ENCODE measurements at places on chromosomes 12 and 14.

- DNase-seq, result no peak
- H3K4me3 ChIP-seq, result no peak overlapping the region
- H3K27ac ChIP-seq, result peak overlapping the region; percentile 70
- peaks cover 26% of the 10 kb centered on the region for H3K36me3 ChIP-seq
Observed at GRCh38 chr12:121781484-121781997, 11.9 kb downstream of the RHOF start.

- H3K27ac ChIP-seq, result no peak overlapping the region
- peaks cover 4% of the 10 kb centered on the region for H3K4me1 ChIP-seq
- peaks cover 46% of the 10 kb centered on the region for H3K27me3 ChIP-seq
Observed at GRCh38 chr14:94171208-94171607, 2.9 kb upstream of the PPP4R4 start.

DNA sequence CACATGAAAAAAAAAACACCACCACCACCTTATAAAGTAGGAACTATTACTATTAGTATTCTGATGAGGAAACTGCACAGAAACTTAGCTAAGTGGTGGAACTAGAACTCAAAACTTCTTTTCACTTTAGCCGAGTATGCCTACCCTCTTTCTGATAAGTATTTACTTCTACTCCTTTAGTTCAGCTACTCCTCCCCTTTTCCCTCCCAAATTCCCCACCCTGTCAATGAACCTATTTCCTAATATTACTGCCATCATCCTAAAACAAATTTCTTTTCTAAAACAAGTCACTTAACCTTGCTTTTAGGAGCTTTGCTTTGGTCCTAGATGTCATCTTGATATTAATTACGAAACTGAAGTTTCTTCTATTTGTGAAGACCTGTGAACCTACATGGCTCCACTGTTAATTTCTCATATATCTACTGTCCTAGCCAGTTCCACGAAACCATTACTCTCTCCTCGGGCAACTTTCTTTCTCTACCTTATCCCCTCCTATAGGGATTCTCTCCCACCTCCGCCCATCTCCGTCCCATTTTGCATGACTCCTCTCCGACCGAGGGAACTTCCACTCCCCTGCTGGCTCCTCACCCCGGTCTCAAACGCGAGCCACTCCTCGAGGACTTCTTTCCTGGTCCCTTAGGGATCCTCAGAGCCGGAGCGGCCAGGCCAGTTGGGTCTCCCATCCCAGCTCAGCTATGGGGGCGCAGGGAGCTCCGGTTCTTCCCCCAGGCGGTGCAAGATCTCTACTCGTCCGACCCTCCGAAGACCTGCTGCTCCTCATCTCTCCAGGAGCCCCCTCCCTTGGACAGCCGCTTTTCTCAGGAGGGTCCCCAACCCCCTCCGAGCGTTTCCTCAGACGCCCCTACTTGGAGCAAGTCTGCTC is 1.1 kb downstream of the NUMB start:
- no peaks in the 10 kb centered on the region for H3K36me3 ChIP-seq
- H3K27me3 ChIP-seq, result no peaks in the 10 kb centered on the region
- peak overlapping the region; percentile 91 for H3K27ac ChIP-seq
- H3K4me1 ChIP-seq, result peaks cover 5% of the 10 kb centered on the region

DNA sequence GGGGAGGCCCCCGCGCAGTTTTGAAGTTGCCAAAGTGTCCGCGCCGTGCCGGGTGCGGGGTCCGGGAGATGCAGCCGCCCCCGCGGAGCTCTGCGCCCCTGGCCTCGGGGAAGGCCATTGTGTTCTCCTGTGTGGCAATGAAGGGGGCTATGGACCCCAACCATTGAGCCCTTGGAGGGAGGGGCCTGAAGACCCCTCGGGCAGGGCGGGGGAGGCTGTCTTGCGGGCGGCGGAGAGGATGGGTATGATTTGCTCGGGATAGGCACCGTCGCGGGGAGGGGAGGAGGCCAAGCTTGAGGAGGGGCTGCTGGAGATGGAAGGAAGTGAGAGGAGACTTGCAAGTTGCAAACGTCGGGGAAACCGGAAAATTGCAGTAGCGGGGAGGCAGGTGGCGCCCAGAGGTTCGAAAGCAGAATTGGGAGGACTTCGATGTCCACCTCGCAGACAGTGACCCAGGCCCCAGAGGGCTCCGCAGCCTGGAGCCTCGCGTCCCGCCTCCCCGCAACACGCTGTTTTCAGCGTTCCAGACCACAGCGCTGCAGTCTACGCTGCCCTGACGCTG is 25.4 kb downstream of the BCL11B start:
- H3K27ac ChIP-seq, result peak overlapping the region; percentile 66
- H3K4me3 ChIP-seq, result peak overlapping the region; percentile 11
- H3K4me1 ChIP-seq, result peaks cover 19% of the 10 kb centered on the region
- H3K36me3 ChIP-seq, result peaks cover 68% of the 10 kb centered on the region

DNA sequence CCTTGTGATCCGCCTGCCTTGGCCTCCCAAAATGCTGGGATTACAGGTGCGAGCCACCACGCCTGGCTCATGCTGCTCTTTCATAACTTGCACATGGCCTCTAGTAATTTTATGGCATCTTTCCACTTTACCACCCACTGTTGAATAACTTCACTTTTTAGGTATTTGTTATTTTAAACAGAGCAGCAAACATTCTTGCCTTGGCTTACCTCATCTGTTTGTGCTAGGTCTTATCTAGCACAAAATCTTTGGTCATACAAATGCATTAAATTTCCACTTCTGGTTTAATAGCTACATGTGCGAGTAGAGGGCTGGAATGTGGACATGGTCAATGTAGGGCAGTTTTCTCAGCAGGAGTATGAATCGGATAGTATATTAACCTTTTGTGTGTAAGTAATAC is 38.8 kb upstream of the ATF7IP start:
- no peak overlapping the region for H3K27ac ChIP-seq
- no peak overlapping the region for H3K4me3 ChIP-seq
- H3K4me1 ChIP-seq, result no peaks in the 10 kb centered on the region
- H3K36me3 ChIP-seq, result no peaks in the 10 kb centered on the region
- H3K27me3 ChIP-seq, result no peaks in the 10 kb centered on the region

DNA sequence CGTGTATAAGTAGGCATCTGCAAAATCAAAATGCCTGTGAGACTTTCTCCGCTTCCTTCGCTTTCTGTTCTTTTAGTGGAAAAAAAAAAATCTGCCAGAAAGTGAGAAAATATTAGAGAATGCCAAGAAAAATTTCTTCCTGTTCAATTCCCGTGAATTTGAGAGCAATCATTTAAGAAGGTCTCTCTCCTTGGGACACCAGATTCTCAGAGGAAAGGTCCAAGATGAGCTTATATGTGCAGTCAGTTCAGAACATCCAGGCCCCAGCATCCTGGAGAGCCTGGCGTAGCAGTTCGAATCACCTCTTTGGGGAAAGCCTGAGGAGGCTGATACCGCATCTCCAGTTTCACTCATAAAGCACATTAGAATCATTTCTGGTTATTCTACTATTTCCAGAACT is 912.8 kb downstream of the GALC start:
- H3K36me3 ChIP-seq, result no peaks in the 10 kb centered on the region
- no peak overlapping the region for H3K4me3 ChIP-seq
- no peaks in the 10 kb centered on the region for H3K4me1 ChIP-seq

DNA sequence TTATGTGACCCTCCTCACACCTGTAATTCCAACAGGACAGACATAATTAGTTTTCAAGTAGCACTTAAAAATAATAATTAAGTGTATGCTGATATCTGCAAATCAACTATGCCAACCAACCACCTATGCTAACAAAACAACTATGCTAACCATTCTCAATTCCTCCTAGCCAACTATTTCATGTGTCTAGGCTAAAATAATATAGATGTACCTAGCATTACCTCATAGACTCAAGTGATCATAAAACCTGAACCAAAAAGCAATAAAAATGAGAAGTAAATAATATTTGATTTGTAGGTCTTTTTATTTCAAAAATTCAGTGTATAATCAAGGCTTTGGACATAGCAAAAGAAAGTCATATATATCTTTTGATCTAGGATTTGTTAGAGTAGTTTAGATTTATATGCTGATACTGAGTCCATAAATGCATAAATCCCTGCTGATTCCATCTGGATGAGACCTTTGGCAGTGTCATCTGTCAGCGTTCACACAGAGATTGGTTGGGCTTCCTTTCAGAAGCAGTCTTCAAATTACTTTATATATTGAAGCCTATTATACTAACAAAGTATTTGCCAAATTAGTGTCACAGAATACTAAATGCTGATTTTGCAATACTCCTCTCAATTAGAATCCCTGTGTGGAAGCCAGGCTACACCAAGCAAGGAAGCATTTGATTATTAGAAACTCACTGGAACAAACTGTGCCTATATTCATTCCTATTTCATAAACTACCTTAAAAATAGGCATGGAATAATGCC is 101.4 kb upstream of the PPM1H start:
- H3K36me3 ChIP-seq, result no peaks in the 10 kb centered on the region
- no peaks in the 10 kb centered on the region for H3K4me1 ChIP-seq

GRCh38 chr12:131054345-131055092 is 100.8 kb downstream of the ADGRD1 start:
- H3K36me3 ChIP-seq, result no peaks in the 10 kb centered on the region
- H3K27ac ChIP-seq, result no peak overlapping the region
- no peaks in the 10 kb centered on the region for H3K27me3 ChIP-seq
- DNase-seq, result no peak
- no peaks in the 10 kb centered on the region for H3K4me1 ChIP-seq

GRCh38 chr14:69049675-69050074 is 70.6 kb upstream of the ACTN1 start:
- no peak overlapping the region for H3K4me3 ChIP-seq
- H3K36me3 ChIP-seq, result peaks cover 14% of the 10 kb centered on the region
- peak overlapping the region; percentile 25 for H3K27ac ChIP-seq
- H3K4me1 ChIP-seq, result peaks cover 11% of the 10 kb centered on the region

- H3K4me1 ChIP-seq, result peaks cover 15% of the 10 kb centered on the region
- no peaks in the 10 kb centered on the region for H3K27me3 ChIP-seq
- no peak overlapping the region for H3K4me3 ChIP-seq
- peak overlapping the region; percentile 11 for H3K27ac ChIP-seq
- no peaks in the 10 kb centered on the region for H3K36me3 ChIP-seq
Observed at GRCh38 chr12:101854747-101855146, 22.6 kb upstream of the DRAM1 start.

DNA sequence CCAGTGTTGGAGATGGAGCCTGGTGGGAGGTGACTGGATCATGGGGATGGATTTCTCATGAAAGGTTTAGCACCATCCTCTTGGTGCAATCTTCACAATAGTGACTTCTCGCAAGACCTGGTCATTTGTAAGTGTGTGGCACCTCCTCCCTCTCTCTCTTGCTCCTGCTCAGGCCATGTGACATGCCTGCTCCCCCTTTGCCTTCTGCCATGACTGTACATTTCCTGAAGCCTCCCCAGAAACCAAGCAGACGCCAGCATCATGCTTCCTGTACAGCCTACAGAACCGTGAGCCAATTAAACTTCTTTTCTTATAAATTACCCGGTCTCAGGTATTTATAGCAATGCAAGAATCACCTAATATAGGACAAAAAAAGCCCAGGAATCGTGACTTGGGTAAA is 171.0 kb upstream of the FOXN3 start:
- H3K36me3 ChIP-seq, result no peaks in the 10 kb centered on the region
- no peak for DNase-seq
- H3K4me1 ChIP-seq, result peaks cover 3% of the 10 kb centered on the region

GRCh38 chr12:98341732-98342131 is 173.7 kb upstream of the TMPO start:
- H3K36me3 ChIP-seq, result no peaks in the 10 kb centered on the region
- no peak overlapping the region for H3K4me3 ChIP-seq
- H3K27me3 ChIP-seq, result no peaks in the 10 kb centered on the region
- H3K4me1 ChIP-seq, result no peaks in the 10 kb centered on the region
- no peak overlapping the region for H3K27ac ChIP-seq

- no peak for DNase-seq
- H3K36me3 ChIP-seq, result no peaks in the 10 kb centered on the region
- H3K27me3 ChIP-seq, result no peaks in the 10 kb centered on the region
Observed at GRCh38 chr14:21317398-21317797, 37.5 kb downstream of the RPGRIP1 start.

DNA sequence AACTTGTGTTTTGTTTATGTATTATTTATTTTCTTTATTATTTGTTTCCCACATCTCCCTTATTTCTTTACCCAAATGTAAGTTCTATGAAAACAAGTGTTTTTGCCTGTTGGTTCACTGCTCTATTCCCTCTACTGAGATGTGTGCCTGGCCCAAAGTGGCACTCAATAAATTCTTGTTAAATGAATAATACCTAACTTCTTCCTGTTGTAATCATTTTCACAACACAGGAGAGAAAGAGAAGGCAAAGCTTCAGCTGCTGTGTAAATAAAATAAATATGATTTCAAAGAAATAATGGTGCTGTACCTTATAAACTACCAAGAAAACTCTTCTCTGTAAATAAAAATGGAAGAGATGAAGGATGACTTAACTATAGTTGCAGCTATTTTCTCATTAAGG is 116.2 kb downstream of the TRHDE start:
- H3K36me3 ChIP-seq, result no peaks in the 10 kb centered on the region
- no peak for DNase-seq
- H3K4me3 ChIP-seq, result no peak overlapping the region
- H3K4me1 ChIP-seq, result no peaks in the 10 kb centered on the region
- no peaks in the 10 kb centered on the region for H3K27me3 ChIP-seq

- H3K27me3 ChIP-seq, result no peaks in the 10 kb centered on the region
- DNase-seq, result no peak
- peaks cover 3% of the 10 kb centered on the region for H3K4me1 ChIP-seq
- H3K27ac ChIP-seq, result no peak overlapping the region
- peaks cover 28% of the 10 kb centered on the region for H3K36me3 ChIP-seq
Observed at GRCh38 chr12:45338272-45338671, 122.4 kb downstream of the ANO6 start.

- H3K36me3 ChIP-seq, result peaks cover 12% of the 10 kb centered on the region
- no peak overlapping the region for H3K4me3 ChIP-seq
- no peak overlapping the region for H3K27ac ChIP-seq
Observed at GRCh38 chr12:108811411-108812180, 45.8 kb downstream of the SSH1 start.

DNA sequence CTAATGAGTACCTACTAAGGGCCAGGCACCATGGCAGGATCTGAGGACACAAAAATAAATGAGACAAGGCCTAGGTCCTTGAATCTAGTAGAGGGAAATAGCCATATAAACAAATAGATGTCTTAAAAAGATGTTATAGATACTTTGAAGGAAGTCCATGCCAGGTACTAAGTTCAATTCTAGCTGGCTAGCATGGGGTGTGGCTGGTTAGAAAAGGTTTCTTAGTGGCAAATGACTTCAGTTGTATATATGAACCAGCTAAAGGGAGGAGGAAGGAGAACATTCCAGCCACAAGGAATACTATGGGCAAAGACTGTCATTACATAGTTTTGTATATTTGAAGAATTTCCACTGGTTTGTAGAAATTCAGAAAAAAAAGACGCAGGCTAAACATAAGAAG is 133.6 kb upstream of the BMP4 start:
- no peak overlapping the region for H3K4me3 ChIP-seq
- H3K4me1 ChIP-seq, result no peaks in the 10 kb centered on the region
- H3K27me3 ChIP-seq, result no peaks in the 10 kb centered on the region
- no peak for DNase-seq

All from thymus (tissue), 14 donors.